Prostate gland (tissue), 2 donors: ENCODE measurements at places on chromosomes 2 and 18.

- no peak for DNase-seq
Measured at GRCh38 chr2:141528990-141529389, 601.8 kb downstream of the LRP1B start.

DNA sequence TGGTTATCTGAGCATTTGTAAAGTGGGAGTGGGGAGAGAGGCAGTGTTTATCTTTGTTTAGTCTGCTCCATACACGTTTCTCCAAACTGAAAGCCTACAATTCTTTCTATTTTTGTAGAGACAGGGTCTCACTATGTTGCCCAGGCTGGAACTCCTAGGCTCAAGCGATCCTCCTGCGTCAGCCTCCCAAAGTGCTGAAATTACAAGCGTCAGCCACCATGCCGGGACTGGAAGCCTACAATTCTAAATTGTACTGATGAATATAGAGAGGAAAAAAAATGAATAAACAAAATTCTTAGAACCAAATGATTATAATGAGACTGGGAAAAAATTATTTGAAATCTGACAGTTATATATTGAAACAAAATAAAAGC is 1.4 kb upstream of the ZFAND2B start:
- no peak for DNase-seq

GRCh38 chr18:61605376-61606067 is 272.3 kb downstream of the CDH20 start:
- no peak for DNase-seq

- no peak for DNase-seq
Measured at GRCh38 chr2:101655702-101656422, 41.6 kb upstream of the MAP4K4 start.

- DNase-seq: no peak
Measured at GRCh38 chr2:58202404-58202803, 38.7 kb downstream of the FANCL start.

DNA sequence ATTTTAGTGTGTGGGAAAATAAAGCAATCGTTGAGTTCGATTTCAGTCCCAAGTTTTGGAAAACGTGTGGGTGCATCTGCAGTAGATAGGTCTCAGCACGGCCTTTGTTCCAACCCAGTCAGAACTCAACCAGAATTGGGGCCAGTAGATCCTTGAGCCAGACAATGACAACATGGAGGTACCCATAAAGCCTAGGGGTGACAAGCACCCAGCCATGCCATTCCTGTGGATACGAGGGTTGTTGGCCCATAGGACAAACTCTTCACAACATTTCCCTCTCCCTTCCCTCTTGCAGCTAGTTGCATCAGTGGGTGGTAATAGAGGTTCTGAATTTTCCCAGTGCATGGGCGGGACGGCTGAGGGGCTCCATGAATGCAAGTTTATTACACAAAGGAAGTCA is 60.1 kb downstream of the ST3GAL5 start:
- no peak for DNase-seq

DNA sequence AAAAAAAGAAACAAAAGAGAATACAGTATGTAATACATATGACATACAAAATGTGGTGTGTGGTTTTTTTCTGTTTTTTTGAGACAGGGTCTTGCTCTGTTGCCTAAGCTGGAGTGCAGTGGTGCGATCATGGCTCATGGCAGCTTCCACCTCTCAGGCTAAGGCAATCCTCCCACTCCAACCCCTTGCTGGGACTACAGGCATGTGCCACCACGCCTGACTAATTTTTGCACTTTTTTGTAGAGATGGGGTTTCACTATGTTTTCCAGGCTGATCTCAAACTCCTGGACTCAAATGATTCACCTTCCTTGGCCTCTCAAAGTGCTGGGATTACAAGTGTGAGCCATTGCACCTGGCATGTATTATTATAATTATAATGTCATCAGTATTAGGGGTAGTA is 38.9 kb downstream of the DHX57 start:
- DNase-seq: no peak

GRCh38 chr2:223090540-223091235 is 38.7 kb downstream of the KCNE4 start:
- DNase-seq: no peak
